ENCODE measurements at places on chromosomes 4 and X.

GRCh38 chr4:7649741-7650531 lies 215.2 kb upstream of the PSAPL1 start:
- DNase-seq = peak; percentile 78

- no peak for DNase-seq
Measured at GRCh38 chrX:68304602-68305001, 128.7 kb downstream of the OPHN1 start.

- no peak for DNase-seq
Measured at GRCh38 chr4:112895811-112896608, 153.4 kb upstream of the ANK2 start.

DNA sequence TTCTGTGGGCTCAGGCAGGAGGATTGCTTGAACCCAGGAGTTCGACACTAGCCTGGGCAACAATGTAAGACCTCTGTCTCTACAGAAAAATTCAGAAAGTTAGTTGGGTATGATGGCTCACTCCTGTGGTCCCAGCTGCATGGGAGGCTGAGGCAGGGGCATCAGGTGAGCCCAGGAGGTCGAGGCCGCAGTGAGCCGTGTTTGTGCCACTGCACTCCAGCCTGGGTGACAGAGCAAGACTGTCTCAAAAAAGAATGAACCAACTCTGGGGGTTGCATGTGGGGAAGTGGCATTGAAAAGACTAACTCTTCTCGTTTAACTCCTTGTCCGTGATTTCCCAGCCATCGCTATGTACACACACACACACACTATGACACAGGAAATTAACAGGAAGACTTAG lies 26.9 kb downstream of the ENOPH1 start:
- DNase-seq = no peak

- DNase-seq = no peak
Measured at GRCh38 chrX:21781525-21781924, 23.6 kb upstream of the SMPX start.

GRCh38 chrX:65300104-65300809 lies 234.3 kb downstream of the LAS1L start:
- DNase-seq = no peak
